Memory B cell (primary cell): ENCODE measurements at places on chromosomes 12 and 14.

- no peak overlapping the region for H3K27ac ChIP-seq
- H3K4me1 ChIP-seq: no peaks in the 10 kb centered on the region
- H3K36me3 ChIP-seq: no peaks in the 10 kb centered on the region
- H3K4me3 ChIP-seq: no peak overlapping the region
- DNase-seq: no peak
- H3K27me3 ChIP-seq: peaks cover 7% of the 10 kb centered on the region
Observed at GRCh38 chr12:25788707-25789442, 169.6 kb upstream of the RASSF8 start.

GRCh38 chr12:19230299-19230866, 100.8 kb downstream of the PLEKHA5 start:
- DNase-seq: no peak
- no peak overlapping the region for H3K27ac ChIP-seq
- no peaks in the 10 kb centered on the region for H3K4me1 ChIP-seq
- H3K27me3 ChIP-seq: no peaks in the 10 kb centered on the region
- H3K36me3 ChIP-seq: no peaks in the 10 kb centered on the region

DNA sequence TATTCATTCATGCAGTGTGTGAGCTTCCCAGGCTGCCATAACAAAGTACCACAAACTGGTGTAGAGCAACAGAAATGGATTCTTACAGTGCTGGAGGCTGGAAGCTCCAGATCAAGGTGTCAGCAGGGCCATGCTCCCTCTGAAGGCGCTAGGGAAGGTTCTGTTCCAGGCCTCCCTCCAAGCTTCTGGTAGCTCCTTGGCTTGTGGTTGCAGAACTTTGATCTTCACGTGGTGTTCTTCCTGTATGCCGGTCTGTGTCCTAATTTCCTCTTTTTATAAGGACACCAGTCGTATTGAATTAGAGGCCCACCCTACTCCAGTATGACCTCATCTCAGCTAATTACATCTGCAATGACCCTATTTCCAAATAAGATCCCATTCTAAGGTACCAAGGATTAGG, 3.1 kb downstream of the OTUB2 start:
- peaks cover 4% of the 10 kb centered on the region for H3K27me3 ChIP-seq
- no peak for DNase-seq
- no peaks in the 10 kb centered on the region for H3K36me3 ChIP-seq

GRCh38 chr14:32682214-32682613, 256.5 kb upstream of the NPAS3 start:
- peak overlapping the region; percentile 17 for H3K27ac ChIP-seq
- DNase-seq: no peak
- no peaks in the 10 kb centered on the region for H3K36me3 ChIP-seq
- peaks cover 18% of the 10 kb centered on the region for H3K4me1 ChIP-seq

DNA sequence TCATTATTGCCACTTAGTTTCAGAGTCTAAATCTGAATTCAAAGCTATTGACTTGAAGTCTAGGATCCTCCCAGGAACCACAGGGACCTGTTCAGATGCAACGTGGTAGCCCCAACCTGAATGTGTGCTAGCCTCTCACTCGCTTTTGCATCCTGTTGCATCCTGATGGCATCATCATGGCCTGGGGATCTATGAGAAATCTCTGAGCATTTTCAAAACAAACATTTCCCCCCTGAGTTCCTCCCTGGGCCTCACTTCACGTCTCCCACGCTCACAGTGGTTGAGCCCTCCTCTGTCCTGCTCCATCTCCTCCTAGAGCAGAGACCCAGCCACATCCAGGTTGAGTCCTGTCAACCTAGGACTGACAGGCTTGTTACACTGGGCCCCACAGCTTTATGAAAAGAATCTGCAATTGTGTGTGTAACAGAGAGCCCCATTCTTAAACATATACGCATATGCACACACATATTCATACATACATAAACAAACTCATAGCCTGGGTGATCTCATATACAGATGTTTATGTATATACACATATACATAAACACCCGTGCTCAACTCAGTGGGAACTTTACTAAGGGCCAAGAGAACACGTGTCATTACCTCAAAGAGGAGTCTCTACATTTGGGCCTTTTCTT, 5.4 kb upstream of the KRT72 start:
- H3K4me1 ChIP-seq: no peaks in the 10 kb centered on the region
- H3K36me3 ChIP-seq: no peaks in the 10 kb centered on the region
- H3K27me3 ChIP-seq: peaks cover 13% of the 10 kb centered on the region
- no peak for DNase-seq
- no peak overlapping the region for H3K4me3 ChIP-seq
- H3K27ac ChIP-seq: no peak overlapping the region

DNA sequence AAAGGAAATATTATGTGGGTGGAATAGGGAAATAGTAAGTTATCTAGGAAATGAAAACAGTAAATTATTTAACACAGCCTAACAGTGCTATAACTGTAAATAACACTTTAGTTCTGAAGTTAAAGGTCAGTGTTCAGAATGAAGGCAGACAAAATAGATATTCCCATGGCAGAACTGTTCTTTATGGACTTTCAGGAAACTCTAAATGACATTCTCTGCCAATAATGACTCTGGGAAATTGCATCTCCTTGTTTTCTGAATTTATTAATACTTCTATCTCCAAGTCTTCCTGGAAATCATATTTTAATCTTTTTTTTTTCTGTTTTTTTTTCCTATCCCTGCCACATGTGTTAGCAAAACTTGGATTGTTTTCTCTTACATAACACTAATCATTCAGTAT, 101.4 kb downstream of the PDE3A start:
- H3K4me1 ChIP-seq: no peaks in the 10 kb centered on the region
- no peak overlapping the region for H3K27ac ChIP-seq
- H3K4me3 ChIP-seq: no peak overlapping the region

DNA sequence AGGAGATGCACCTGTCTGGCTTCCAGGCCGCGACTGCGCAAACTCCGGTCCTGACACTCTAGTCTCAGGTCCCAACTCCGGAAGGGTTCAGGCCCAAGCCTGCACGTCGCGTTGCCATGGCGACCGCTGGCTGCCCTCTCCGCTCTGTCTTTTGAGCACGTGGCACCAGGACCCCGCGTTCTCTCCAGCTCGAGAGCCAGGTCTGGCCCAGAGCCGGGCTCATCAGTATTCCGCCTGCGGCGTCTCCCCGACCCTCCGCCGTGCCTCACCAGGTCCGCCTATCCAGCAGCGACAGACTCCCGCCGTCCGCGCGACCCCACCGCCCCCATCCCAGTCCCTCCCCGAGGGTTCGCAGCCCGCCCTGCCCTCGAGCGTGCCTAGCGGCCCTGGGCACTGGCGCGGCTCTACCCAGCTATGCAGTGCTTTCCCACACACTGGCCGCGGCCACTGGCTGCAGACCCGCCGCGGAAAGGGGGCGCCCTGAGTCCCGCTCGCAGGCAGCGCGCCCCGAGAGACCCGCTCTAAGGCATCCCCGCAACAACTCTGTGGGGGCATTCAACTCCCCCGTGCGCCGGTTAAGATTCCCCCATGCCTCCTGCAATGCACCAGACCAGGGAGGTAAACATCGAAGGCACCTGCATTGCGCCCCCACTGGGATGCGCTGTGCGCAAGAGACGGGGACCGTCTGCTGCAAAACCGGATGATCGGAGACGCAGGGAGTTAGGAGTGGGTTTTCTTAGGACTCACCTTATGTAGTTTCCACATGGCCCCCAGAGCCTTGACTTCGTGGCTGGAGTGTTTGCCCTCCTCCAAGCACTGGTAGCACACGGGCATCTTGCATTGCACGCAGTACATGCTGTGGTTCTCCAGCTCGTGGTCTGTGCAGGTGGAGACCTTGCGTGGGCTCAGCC, 1.3 kb downstream of the TRIM9 start:
- peaks cover 10% of the 10 kb centered on the region for H3K4me1 ChIP-seq
- peak overlapping the region; percentile 92 for H3K4me3 ChIP-seq
- peaks cover 3% of the 10 kb centered on the region for H3K36me3 ChIP-seq
- peak; percentile 47 for DNase-seq

- H3K4me1 ChIP-seq: peaks cover 16% of the 10 kb centered on the region
- H3K27ac ChIP-seq: no peak overlapping the region
- no peaks in the 10 kb centered on the region for H3K27me3 ChIP-seq
Observed at GRCh38 chr12:110744151-110744571, 1.5 kb upstream of the PPP1CC start.

- H3K27ac ChIP-seq: no peak overlapping the region
- H3K36me3 ChIP-seq: no peaks in the 10 kb centered on the region
- no peak for DNase-seq
- H3K27me3 ChIP-seq: peaks cover 3% of the 10 kb centered on the region
Observed at GRCh38 chr12:42583016-42583415, 6.5 kb downstream of the PRICKLE1 start.

DNA sequence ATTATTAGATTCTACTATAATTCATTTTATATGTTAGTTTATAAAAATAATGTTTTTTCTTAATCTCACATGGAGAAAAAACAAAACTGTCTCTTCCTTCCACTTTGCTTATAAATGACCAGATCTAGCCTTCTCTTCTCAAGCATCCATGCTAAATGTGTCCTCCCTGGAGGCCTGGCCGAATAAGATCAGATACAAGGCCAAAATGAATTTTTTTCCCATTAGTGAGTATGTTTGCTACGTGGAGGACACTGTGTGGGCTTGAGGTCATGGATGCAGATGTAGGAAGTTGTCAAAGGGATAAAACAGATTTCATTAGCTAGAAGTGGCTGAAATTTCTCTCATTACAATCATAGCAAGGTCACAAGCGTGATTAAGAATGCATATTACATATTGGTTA, 1244.9 kb upstream of the SEL1L start:
- H3K36me3 ChIP-seq: no peaks in the 10 kb centered on the region
- no peak overlapping the region for H3K4me3 ChIP-seq
- DNase-seq: no peak
- H3K27ac ChIP-seq: no peak overlapping the region

DNA sequence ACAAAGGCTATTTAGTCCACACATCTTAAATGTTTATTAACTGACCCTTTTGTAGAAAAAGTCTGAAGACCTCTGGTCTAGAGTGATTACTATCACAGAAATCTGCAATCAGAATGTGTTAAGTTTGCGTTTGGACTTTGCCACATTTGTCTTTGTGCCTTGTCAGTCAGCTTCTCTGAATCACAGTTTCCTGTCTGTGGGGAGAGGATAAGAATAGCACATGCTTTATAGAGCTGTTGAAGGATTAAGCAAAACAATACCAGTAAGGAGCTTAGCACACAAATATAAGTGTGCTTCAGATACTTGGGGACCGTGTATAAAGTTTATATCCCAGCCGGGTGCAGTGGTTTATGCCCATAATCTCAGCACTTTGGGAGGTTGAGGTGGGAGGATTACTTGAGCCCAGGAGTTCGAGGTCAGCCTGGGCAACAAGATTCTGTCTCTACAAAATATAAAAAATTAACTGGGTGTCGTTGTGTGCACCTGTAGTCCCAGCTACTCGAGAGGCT, 63.0 kb upstream of the BTG1 start:
- no peaks in the 10 kb centered on the region for H3K27me3 ChIP-seq
- H3K4me3 ChIP-seq: peak overlapping the region; percentile 83
- no peaks in the 10 kb centered on the region for H3K36me3 ChIP-seq

GRCh38 chr14:36988989-36989388, 183.4 kb downstream of the SLC25A21 start:
- DNase-seq: no peak
- no peaks in the 10 kb centered on the region for H3K27me3 ChIP-seq
- H3K27ac ChIP-seq: no peak overlapping the region
